ENCODE measurements at places on chromosomes 4 and X.

- no peaks in the 10 kb centered on the region for H3K27me3 ChIP-seq
- no peaks in the 10 kb centered on the region for H3K4me1 ChIP-seq
- H3K27ac ChIP-seq, result no peak overlapping the region
- H3K4me3 ChIP-seq, result no peak overlapping the region
- no peaks in the 10 kb centered on the region for H3K36me3 ChIP-seq
These were observed 696.5 kb downstream of the ADGRL3 start for GRCh38 chr4:61896634-61897033.

- no peak for DNase-seq
- H3K36me3 ChIP-seq, result peaks cover 47% of the 10 kb centered on the region
- H3K4me1 ChIP-seq, result no peaks in the 10 kb centered on the region
These were observed 35.7 kb upstream of the TBC1D14 start for GRCh38 chr4:6873792-6874461.

- H3K36me3 ChIP-seq, result no peaks in the 10 kb centered on the region
- no peaks in the 10 kb centered on the region for H3K27me3 ChIP-seq
- no peak for DNase-seq
- H3K4me1 ChIP-seq, result no peaks in the 10 kb centered on the region
These were observed 478.4 kb upstream of the FAM241A start for GRCh38 chr4:111666826-111667360.

- no peaks in the 10 kb centered on the region for H3K36me3 ChIP-seq
- no peaks in the 10 kb centered on the region for H3K27me3 ChIP-seq
- no peak overlapping the region for H3K27ac ChIP-seq
- DNase-seq, result no peak
These were observed 47.3 kb upstream of the RAB9B start for GRCh38 chrX:103879339-103879738.

GRCh38 chr4:142845293-142846107 lies 601 bp downstream of the INPP4B start:
- DNase-seq, result no peak
- H3K36me3 ChIP-seq, result no peaks in the 10 kb centered on the region
- H3K4me1 ChIP-seq, result peaks cover 6% of the 10 kb centered on the region
- peak overlapping the region; percentile 88 for H3K4me3 ChIP-seq
- peak overlapping the region; percentile 84 for H3K27ac ChIP-seq

DNA sequence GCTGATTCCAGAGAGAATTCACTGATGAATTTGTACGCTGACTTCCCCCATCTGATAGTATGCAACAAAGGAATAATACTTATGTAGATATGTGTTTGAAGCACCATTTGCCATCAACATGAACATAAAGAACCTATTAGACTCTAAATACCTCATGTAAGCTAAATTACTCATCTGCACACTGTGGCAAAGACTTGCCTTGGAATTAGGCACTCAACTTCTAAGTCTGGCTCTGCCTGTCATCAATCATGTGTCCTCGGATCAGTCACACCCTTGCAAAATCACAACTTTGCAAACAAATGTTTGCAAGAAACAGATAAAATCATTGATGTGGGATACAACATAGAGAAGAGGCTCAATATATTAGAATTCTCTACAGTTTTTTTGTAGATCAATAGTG lies 169.9 kb upstream of the LDB2 start:
- H3K27me3 ChIP-seq, result no peaks in the 10 kb centered on the region
- no peak overlapping the region for H3K27ac ChIP-seq
- H3K4me1 ChIP-seq, result no peaks in the 10 kb centered on the region
- H3K4me3 ChIP-seq, result no peak overlapping the region
- DNase-seq, result no peak

- no peak for DNase-seq
- H3K4me3 ChIP-seq, result no peak overlapping the region
- H3K27me3 ChIP-seq, result no peaks in the 10 kb centered on the region
- no peaks in the 10 kb centered on the region for H3K36me3 ChIP-seq
- H3K4me1 ChIP-seq, result no peaks in the 10 kb centered on the region
These were observed 55.2 kb downstream of the TRMT44 start for GRCh38 chr4:8495803-8496202.

DNA sequence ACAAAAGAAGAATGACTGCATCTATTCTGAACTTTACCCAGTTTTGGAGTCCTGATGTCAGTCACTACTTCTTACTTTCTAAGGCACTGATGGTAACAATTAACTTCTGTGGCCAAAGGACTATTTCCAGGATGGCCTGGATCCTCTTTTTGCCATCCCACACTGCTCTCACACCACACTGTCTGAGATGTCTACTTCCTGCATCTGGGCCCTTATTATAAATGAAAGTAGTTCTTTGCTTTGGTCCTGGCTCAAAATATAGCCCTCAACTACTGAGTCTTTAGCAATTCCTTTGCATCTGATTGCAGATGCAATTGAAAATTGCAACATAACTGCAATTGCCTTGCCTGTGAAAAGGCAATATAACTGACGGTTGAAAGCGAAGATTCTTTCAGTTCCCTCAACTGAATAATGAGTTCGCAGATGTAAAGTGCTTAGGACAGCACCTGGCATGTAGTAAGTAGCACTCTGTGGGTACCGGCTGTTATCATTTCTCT lies 44.2 kb downstream of the COQ2 start:
- H3K27me3 ChIP-seq, result no peaks in the 10 kb centered on the region
- H3K4me3 ChIP-seq, result no peak overlapping the region
- H3K4me1 ChIP-seq, result no peaks in the 10 kb centered on the region

- H3K4me3 ChIP-seq, result no peak overlapping the region
- no peaks in the 10 kb centered on the region for H3K36me3 ChIP-seq
- no peaks in the 10 kb centered on the region for H3K4me1 ChIP-seq
- H3K27ac ChIP-seq, result no peak overlapping the region
These were observed 21.4 kb upstream of the ANXA10 start for GRCh38 chr4:168070903-168071302.

DNA sequence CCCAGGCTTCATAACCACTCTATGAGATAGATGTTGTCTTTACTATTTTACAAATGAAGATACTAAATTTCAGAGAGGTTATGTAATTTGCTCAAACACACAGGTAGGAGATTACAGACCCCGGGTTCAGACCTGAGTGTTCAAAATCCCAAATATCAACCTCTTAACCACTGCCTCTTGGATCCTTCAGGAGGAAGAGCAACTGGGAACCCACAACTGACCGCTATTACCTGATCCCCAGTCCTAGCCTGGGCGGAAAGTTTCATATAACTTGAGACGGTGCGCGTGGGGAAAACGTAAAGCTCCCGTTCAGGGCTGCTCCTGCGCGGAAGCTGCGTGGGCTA lies 8.9 kb upstream of the PRDM8 start:
- H3K4me3 ChIP-seq, result no peak overlapping the region
- DNase-seq, result no peak
- no peaks in the 10 kb centered on the region for H3K27me3 ChIP-seq
- peaks cover 13% of the 10 kb centered on the region for H3K4me1 ChIP-seq
- H3K27ac ChIP-seq, result no peak overlapping the region

- no peak overlapping the region for H3K4me3 ChIP-seq
- H3K4me1 ChIP-seq, result no peaks in the 10 kb centered on the region
These were observed 40.4 kb downstream of the GPC4 start for GRCh38 chrX:133374874-133375387.

- H3K4me1 ChIP-seq, result no peaks in the 10 kb centered on the region
- no peak overlapping the region for H3K27ac ChIP-seq
- H3K27me3 ChIP-seq, result no peaks in the 10 kb centered on the region
These were observed 29.2 kb downstream of the NKX1-1 start for GRCh38 chr4:1376841-1377605.

- no peaks in the 10 kb centered on the region for H3K27me3 ChIP-seq
- H3K36me3 ChIP-seq, result no peaks in the 10 kb centered on the region
- no peak overlapping the region for H3K27ac ChIP-seq
- DNase-seq, result no peak
- no peak overlapping the region for H3K4me3 ChIP-seq
These were observed 22.2 kb downstream of the ABCG2 start for GRCh38 chr4:88136249-88136648.

GRCh38 chrX:107603429-107604159 lies 24.7 kb upstream of the PRPS1 start:
- no peak for DNase-seq
- H3K27me3 ChIP-seq, result no peaks in the 10 kb centered on the region
- H3K36me3 ChIP-seq, result no peaks in the 10 kb centered on the region
- no peak overlapping the region for H3K27ac ChIP-seq

GRCh38 chr4:8039853-8040252 lies 100.2 kb upstream of the AFAP1 start:
- no peak overlapping the region for H3K4me3 ChIP-seq
- H3K27ac ChIP-seq, result no peak overlapping the region
- no peak for DNase-seq
- H3K4me1 ChIP-seq, result no peaks in the 10 kb centered on the region

DNA sequence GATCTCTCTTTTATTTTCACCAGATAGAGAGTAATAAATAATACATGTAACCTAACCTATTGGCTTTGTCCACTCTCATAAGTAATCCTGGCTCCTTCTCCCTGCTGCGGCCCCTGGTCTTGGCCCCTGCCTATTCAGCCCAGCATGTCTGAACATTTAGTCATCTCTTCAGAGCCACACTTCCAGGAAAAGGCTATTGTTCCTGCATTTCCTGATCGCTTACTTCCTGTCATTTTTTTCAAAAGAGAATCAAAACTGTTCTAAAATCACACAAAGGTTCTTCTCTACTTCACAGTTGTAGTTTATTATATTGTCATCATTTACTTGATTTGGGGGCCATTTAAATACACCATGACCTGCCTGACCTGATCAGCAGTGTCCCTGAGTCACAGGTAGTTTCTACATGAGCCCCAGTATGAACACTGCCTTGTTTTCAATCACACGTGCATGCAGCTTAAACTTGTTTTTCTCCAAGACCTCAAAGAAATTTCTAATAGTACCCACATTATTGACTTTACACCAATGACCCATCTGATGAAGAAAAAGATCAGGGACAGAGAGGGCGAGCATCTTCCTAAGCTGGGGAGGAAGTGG lies 47.4 kb upstream of the KDR start:
- H3K4me1 ChIP-seq, result no peaks in the 10 kb centered on the region
- no peaks in the 10 kb centered on the region for H3K36me3 ChIP-seq
- H3K27ac ChIP-seq, result no peak overlapping the region
- no peaks in the 10 kb centered on the region for H3K27me3 ChIP-seq

DNA sequence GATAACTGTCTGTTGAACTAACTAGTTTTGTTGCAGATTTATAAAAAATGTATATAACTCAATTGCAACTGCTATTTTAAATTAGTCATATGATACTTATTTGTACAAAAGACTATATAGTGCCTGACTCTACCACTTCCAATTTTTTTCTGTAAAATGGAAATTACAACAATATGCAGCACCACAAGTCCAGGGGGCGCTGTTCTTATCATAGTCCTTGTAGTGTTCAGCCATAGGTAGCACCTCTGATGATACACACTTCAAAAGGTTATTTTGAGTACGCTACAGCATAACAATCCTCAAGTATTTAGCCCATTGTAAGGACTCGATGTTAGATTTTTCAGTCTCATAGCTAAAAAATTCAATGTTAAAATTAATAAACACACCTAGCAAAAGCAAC lies 174.9 kb downstream of the CORIN start:
- H3K27ac ChIP-seq, result no peak overlapping the region
- no peaks in the 10 kb centered on the region for H3K36me3 ChIP-seq
- no peaks in the 10 kb centered on the region for H3K4me1 ChIP-seq
- H3K27me3 ChIP-seq, result no peaks in the 10 kb centered on the region
- no peak for DNase-seq

DNA sequence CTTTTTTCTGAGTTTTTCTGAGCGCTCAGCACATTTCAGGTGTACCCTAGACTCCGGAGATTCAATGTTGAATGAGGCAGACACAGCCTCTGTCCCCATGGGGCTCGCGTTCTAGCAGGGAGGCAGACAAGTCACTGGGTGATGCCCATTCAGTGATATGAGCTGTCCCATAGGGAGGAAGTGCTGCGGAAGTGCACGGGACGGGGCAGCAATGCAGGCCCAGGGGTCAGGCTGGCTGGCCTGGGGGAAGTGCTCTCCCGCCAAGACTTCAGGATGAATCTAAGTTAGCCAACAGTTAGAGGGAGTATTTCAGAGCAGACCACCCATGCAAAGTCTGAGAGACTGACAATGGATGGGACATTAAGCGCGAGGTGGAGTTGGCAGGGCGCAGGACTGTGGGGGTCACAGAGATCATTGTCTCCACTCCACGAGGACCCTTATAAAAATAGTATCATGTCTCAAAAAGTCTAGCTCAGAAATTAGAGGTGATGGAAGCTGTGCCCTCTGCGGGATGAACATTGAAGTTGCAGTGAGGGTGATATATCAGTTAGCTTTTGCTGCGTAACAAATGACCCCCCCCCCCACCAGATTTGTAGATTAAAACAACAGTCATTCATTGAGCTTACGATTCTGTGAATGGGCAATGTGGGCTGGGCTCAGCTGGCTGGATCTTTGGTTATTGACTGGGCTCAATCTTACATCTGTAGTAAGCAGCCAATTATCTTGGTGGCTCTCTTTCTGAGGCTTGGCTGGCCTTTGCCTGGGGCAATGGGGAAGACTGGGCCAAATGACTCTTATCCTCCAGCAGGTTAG lies 16.4 kb downstream of the PSAPL1 start:
- no peaks in the 10 kb centered on the region for H3K4me1 ChIP-seq
- H3K27ac ChIP-seq, result no peak overlapping the region
- no peaks in the 10 kb centered on the region for H3K36me3 ChIP-seq
- no peak overlapping the region for H3K4me3 ChIP-seq
- no peak for DNase-seq
- no peaks in the 10 kb centered on the region for H3K27me3 ChIP-seq

DNA sequence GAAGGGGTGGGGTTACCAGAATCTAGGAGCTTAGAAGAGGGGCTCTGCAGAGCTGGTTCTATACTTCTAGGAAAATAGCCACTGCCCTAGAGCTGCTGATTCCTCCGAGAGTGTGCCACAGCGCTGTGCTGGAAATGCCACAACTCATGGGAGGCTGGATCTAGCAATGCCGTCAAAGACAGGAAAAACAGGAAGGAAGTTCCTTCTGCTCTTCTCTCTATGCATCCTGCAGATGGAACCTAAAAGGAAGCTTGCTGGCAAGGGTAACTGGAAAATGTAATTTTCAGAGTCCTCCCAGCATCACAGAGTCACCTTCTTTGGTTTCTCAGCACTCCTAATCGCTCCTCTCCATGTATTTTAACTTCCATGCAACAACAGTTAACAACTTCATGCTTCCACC lies 121.2 kb upstream of the TLL1 start:
- H3K36me3 ChIP-seq, result no peaks in the 10 kb centered on the region
- H3K4me1 ChIP-seq, result no peaks in the 10 kb centered on the region
- H3K27ac ChIP-seq, result no peak overlapping the region
- DNase-seq, result no peak

DNA sequence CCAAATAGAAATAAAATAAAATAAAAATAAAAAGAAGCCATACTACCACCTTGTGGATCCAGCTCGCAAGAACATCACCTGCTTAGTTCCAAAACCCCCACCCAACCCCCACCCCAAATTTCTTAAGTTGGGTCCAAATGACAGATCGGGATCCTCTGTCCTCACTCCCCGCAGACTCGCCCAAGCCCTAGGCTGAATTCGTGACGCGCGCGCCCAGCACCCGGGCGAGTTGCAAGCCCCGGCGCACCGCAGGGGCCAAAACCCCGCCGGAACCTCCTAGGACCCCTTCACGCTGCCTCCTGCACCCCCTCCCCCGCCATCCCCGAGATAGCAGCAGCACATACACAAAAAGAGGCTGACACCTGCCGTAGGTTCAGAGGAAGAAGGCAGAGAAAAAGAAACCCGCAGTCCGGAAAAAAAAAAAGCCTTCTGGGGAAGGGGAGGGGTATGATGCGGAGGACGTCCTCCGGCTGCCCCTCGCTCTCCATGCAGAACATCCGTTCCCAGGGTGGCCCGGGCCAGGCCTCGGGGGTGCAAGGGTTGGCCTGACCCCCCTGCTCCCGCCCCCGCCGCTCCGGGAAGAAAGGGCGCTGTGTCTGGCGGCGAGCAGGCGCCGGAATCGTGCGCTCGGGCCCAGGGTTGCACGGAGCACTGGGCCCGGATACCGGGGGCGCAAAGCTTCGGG lies 2.6 kb downstream of the NLGN4X start:
- no peak overlapping the region for H3K27ac ChIP-seq
- H3K4me3 ChIP-seq, result peak overlapping the region; percentile 39
- no peak for DNase-seq
- H3K27me3 ChIP-seq, result no peaks in the 10 kb centered on the region
- H3K36me3 ChIP-seq, result no peaks in the 10 kb centered on the region
